Thoracic aorta (tissue), 2 donors: ENCODE measurements at places on chromosomes 4 and X.

GRCh38 chr4:128942607-128943006, 133.1 kb downstream of the JADE1 start:
- DNase-seq: no peak

DNA sequence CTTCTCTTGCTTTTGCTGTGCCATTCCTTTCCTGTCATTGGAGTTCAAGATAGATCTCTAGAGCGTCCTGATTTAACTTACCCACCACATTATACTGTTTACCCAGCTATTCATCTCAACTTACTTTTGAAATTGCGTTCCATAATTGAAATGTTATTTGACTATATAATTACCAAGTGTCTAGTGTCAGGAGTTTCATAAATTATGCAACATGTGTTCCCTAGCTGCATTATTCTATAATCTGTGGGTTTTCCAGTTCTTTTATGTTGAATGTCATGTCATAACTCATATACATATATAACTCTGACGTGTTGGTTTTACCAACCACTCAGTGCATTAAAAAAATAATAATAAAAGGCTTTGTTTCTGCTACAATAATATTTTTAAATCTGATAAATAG, 285.9 kb upstream of the ARSJ start:
- no peak for DNase-seq

GRCh38 chr4:140808256-140808655, 52.1 kb upstream of the TBC1D9 start:
- DNase-seq: no peak

GRCh38 chr4:68396756-68397155, 46.9 kb upstream of the YTHDC1 start:
- no peak for DNase-seq

- DNase-seq: no peak
Observed at GRCh38 chrX:144801786-144802185, 445.5 kb upstream of the SPANXN1 start.

- no peak for DNase-seq
Observed at GRCh38 chr4:11881947-11882346, 453.3 kb upstream of the HS3ST1 start.

GRCh38 chr4:185966997-185967775, 101.8 kb upstream of the TLR3 start:
- DNase-seq: no peak

- DNase-seq: no peak
Observed at GRCh38 chr4:180960743-180961401, 1282.3 kb upstream of the TENM3 start.

DNA sequence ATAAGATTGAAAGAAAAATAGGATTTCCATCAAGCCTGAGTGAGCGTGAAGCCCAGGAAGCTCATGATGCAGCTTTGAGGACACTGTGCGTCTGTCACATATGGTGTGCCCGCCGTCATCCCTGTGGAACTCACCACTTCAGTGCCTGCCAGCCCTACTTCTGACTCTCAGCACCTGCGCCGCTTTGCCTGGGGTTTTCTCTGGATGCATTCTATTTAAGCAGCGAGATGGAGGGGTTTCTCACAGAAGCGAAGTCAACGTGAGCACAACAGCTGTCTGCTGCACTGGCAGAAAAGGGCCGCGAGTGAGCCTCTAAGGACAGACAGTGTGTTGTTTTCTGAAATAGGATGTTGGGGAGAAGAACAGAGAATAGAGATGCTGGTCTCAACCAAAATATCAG, 6.2 kb upstream of the TMEM128 start:
- no peak for DNase-seq

DNA sequence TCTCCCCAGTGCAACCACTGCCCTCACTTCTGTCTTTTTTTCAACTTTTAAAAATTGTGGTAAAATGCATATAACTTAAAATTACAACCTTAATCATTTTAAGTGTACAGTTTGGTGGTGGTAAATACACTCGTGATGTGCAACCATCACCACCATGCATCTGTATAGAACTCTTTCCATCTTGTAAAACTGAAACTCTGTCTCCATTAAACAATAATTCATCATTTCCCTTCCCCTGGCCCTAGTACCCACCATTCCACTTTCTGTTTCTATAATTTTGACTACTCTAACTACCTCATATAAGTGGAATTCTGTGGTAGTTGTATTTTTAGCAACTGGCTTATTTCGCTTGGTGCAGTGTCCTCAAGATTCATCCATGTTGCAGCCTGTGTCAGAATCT, 6.8 kb upstream of the CTBP1 start:
- DNase-seq: no peak

GRCh38 chr4:40990236-40990898, 224.0 kb downstream of the APBB2 start:
- no peak for DNase-seq

DNA sequence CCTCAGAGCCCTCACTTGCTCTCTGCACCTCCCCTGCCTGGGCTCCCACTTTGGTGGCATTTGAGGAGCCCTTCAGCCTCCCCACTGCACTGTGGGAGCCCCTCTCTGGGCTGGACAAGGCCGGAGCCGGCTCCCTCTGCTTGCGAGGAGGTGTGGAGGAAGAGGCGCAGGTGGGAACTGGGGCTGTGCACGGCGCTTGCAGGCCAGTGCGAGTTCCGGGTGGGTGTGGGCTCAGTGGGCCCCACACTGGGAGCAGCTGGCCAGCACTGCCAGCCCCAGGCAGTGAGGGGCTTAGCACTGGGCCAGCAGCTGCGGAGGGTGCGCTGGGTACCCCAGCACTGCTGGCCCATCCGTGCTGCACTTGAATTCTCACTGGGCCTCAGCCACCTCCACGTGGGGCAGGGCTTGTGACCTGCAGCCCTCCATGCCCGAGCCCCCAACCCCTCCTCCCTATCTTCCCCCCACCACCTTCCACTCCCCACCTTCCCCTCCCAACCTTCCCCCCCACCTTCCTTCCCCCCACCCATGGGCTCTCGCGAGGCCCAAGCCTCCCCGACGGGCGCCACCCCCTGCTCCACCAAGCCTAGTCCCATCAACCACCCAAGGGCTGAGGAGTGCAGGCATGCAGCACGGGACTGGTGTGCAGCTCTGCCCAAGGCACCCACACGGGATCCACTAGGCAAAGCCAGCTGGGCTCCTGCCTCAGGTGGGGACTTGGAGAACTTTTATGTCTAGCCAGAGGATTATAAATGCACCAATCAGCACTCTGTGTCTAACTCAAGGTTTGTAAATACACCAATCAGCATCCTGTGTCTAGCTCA, 113.5 kb upstream of the BEND4 start:
- no peak for DNase-seq

GRCh38 chrX:153410373-153410772, 899 bp upstream of the ZFP92 start:
- no peak for DNase-seq

- DNase-seq: no peak
Observed at GRCh38 chr4:163920426-163920825, 425.9 kb downstream of the TMA16 start.

- no peak for DNase-seq
Observed at GRCh38 chr4:138226351-138226750, 15.8 kb downstream of the SLC7A11 start.

GRCh38 chr4:6848717-6849305, 60.8 kb upstream of the TBC1D14 start:
- no peak for DNase-seq

GRCh38 chr4:88967883-88968331, 89.1 kb downstream of the FAM13A start:
- no peak for DNase-seq

GRCh38 chr4:150849016-150849415, 166.1 kb downstream of the LRBA start:
- no peak for DNase-seq

DNA sequence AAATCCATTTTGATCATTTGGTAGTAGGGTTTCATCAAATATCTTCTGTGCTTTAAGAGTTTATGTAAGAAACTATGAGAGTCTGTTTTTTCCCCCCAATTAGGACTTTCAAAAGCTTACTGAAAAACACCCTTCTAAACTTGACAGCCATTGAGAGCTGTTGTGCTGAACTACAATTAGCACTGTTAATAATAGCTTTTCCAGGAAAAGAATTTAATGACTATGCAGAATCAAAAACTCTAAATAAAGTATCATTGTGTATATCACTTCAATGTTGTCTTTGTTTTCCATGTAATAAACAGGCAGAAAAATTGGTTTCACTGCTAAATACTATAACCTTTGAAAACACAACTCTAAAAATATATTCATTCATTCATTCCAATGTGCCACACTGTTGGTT, 121.4 kb upstream of the PDE5A start:
- no peak for DNase-seq

GRCh38 chr4:38715050-38715449, 51.1 kb downstream of the KLF3 start:
- DNase-seq: no peak

- DNase-seq: no peak
Observed at GRCh38 chr4:111879539-111879938, 265.7 kb upstream of the FAM241A start.

DNA sequence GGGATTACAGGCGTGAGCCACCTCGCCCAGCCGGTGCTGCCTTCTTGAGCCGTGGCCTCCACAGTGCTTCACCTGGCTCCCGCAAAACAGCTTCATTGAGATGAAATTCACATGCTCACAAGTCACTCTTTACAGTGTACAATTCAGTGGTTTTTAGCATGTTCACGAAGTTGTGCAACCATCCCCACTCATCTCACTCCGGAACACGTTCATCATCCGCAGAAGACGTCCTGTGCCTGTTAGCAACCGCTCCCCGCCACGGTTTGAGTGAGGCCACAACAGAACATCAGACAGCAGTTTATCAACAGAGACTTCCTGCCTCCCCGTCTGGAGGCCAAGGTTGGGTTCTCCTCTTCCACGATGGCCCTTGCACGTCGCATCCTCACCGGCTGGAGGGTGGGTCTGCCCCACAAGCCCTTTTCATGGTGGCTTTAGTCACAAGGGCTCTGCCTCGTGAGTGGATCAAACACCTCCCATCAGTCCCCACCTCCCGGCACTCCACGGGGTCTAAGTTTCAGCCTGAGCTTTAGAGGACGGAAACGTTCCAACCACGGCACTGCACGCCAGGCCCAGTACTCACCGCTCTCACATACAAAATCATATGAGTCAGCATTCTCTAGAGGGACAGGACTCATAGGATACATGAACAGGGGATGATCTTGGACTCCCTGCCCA, 29.6 kb upstream of the SPON2 start:
- DNase-seq: no peak

GRCh38 chr4:127622921-127623796, 9.6 kb upstream of the INTU start:
- DNase-seq: no peak
